ENCODE measurements at places on chromosomes 16 and 17.

- no peak for DNase-seq
Observed at GRCh38 chr17:7503521-7503920, 19.4 kb downstream of the POLR2A start.

- no peak for DNase-seq
Observed at GRCh38 chr16:62568926-62569325, 532.7 kb upstream of the CDH8 start.

DNA sequence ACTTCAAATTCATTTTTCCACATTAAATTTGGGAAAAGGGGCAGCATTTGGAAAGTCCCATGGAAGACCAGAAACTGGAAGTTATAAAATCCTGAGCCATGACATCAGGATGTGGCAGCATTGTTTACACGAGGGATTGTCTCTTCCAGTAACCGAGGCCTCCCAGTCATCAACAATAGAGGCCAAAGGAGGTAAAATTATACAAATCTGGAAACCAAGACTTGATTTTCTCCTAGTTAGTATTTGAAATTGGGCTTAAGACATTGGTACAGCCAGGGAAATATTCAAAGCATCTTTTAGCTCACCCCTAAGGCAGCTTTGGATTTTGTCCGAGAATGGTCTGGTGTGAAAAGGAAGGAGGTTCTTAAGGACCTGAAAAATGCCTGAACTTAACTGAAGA is 251.6 kb upstream of the FOXF1 start:
- DNase-seq: no peak

DNA sequence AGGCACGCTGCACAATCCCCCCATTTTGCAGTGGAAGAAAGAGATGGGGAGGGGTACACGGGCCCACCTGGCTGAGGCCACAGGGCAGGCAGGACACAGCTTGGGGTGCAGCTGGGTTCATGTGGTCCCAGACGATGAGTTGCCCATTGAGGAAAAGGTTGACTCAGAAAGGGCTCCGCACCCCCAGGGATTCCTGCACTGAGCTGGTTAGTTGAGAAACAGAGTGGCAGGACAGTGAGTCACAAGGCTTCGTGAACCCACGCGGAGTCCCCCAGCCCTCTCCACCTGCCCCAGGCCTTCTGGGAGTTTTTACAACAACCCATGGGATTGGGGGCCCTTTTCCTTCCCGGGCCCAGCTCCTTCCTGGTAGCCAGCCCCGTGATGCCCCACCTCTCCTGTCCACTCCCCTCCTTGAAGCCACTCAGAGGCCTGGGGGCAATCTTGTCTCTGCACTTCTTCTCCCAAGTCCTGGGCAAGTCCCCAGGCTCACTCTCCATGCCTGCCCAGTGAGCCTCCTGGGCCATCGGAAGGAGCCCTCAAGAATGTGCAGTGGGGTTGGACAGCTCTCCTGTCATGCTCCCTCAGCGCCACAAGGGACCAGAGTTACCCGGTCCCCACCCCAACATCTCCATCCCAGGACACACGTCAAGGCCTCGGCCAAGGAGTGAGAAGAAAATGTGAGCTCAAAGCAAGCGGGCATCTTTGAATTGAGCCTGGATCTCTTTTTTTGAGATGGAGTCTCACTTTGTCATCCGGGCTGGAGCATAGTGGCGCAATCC is 251.2 kb downstream of the PARN start:
- no peak for DNase-seq

GRCh38 chr16:25977121-25977520 is 285.4 kb downstream of the HS3ST4 start:
- no peak for DNase-seq

DNA sequence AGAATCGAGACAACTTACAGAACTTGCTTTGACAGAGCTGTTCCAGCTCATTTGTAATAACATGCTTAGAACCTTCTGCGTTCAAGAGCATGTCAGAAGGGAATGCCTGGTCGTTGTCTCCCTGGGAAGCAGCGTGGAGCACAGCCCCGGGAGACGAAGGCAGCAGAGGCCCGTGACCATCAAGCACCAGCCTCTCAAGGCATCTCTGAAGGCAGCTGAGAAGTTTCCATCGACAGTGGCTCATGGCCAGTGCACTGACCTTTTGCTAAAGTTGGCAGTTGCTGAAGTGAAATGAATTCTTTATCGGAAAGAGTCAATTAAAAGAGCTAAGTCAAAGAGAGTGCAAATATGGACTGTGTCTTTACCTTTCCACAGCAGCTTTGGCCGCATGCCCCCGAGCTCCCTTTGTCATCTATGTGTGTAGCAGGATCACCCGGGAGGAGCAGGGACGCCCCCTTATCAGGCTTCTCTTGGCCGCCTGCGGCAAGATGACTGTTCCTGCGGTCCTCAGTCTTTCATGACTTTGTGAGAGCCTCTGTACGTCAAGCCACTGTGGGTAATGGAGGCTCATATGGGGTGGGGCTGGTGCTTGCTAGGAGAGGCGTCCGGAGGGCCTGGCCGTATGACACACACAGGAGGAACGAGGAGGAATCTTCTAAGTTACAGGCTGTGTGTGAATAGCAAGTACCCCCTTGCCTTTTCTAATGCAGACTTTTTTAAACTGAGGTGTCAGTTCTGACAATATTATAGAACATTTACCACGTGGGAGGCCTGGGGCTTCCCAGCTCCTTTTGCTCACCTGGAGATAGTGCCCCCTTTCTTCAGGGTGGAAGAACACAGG is 54.2 kb downstream of the LDHD start:
- DNase-seq: no peak

DNA sequence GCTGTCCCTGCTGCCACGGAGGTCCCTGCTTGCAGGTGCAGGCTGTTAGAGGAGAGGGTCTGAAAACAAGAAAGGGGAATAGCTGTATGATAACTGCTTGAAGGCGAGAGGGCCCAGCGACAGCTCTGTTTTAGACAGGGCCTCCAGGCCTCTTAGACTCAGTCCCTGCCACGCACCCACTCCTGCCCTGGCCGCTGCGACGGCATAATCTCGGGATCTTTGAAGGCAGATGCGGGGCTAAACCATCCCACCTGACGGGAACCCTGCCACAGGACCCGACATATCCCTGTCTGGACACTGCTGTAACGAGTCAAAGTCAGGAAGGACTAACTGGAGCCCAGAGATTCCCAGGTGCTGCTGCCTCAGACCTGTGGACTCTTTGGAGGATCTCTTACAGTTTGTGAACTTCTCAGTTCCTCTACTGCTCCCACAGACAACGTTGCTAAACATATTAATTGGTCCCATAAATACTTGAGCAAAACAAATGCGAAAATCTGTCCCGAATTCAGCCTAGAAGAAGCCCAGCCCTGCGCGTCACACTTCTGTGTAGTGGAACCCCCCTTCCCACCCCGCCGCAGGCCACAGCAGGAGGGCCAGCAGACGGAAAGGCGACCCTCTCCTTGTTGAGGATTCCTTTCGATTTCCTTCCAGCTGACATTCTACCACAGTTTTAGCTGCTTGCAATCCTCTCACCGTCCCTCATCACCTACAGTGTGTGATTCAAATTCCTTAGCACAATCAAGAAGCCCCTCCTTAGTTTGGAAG is 998 bp upstream of the TMEM11 start:
- DNase-seq: no peak

DNA sequence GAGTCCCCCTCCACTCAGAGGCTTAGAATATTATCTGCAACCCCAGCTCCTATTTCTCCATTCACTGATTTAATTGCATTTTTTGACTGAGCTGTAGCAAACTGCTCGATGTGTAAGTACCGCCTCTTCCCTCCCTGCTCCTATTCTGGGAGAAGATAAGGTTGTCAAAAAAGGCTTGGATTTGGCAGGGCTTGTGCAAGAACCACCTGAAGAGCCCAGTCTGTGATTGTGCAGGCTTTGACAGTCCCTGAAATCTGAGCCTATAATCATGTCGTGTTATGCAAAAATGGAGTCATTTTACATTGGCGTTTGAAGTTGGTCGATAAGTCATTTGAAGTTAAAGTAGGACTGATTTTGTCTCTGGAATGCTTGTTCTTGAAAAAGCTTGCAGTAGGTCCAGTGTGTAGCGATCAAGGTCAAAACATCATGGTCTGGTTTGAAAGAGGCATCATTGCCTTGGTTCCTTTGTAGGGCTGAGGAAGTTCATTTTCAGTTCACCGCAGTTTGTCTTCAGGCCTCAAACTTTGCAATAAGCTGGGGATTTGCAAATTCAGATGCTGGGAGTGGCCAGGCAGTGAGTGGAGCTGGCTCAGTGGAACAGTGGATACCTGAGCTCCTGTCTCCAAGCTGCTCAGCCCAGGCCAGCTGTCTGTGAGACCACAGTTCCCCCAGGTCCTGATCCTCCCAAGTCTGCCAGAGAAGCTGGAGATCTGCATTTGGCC is 68.8 kb downstream of the KATNIP start:
- DNase-seq: no peak

- peak; percentile 33 for DNase-seq
Observed at GRCh38 chr16:23754594-23755483, at the start of gene CHP2. CHP2 (plus strand) TSS chr16:23755026; CDS start chr16:23755050, 24 bp downstream.

- DNase-seq: peak; percentile 89
Observed at GRCh38 chr16:79188739-79189122, 411.8 kb downstream of the MAF start.

- no peak for DNase-seq
Observed at GRCh38 chr17:47270946-47271705, 17.5 kb downstream of the ITGB3 start.

GRCh38 chr17:75896415-75897159 is at the start of gene TRIM65:
TRIM65 (minus strand) TSS chr17:75896951; CDS start chr17:75896937, 14 bp downstream.
- peak; percentile 82 for DNase-seq

DNA sequence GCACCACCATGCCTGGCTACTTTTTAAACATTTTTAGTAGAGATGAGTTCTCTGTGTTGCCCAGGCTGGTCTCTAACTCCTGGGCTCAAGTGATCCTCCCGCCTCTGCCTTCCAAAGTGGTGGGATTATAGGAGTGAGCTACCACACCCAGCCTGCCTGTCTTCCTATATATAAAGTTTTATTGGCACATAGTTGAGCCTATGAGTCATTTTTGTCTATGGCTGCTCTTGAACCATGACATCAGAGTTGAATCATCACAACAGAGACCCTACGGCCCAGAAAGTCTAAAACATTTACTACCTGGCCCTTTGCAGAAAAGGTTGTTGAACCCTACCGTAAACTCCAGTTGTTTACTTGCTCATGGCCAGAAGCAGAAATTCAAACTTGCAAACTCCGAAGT is 7.9 kb downstream of the SEPTIN12 start:
- DNase-seq: no peak

- no peak for DNase-seq
Observed at GRCh38 chr16:6576606-6577005, 756.0 kb upstream of the RBFOX1 start.

- no peak for DNase-seq
Observed at GRCh38 chr16:79082970-79083369, 517.6 kb downstream of the MAF start.

DNA sequence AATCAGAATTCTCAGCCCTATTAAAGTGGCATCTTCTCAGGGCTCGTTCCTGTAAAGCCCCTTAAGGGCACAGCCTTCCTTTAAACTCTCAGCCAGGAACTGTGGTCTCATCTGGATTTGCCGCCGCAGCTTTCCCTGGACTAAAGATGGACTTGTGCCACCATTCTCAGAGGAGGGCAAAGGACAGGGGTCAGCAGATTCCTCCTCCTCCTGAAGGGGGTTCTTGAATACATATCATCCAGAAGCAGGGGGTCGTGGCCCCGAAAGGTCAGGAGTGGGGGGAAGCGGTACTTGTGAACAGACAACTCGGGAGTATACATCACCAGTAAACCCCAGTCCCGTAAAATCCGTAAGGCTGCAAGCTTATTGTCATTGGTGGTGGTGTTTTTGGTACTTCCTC is 174.8 kb downstream of the RPTOR start:
- no peak for DNase-seq

DNA sequence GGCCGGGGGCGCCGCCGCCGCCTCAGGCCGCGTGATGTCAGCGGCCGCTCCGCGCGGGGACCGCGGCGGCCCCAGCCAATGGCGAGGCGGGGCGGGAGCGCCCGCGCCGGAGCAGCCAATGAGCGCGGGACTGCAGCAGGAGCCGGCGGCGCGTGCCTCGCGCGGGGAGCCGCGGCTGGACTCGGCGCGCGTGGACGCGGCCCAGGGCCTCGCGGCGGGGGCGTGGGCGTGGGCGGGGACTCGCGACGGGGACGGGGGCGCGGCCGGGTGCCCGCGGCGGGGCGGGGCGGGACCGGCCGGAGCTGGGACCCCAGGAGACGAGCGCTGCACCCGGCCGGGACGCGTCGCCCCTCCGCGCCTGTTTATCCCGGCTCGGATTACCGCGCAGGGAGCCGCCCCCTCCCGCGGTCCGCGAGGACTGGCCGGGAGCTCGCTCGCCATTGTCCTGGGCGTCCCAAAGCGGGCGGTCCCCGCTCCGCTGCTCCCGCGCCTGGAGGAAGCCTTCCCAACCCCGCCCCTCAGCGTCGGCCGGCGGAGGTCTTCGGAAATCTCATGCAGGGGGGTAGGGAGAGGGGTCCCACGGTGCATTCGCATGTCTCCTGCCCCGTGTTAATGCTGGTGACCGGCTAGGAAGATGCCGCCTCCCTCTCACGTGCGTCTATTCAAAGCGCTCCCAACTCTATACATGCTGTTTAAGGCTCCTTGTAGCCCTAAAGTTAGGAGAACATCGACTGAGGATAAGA is at the start of gene RNF157:
RNF157 (minus strand) TSS at position 33 of the 743 bp plus-strand sequence. CDS start 253 bp downstream, outside the sequence.
- peak; percentile 69 for DNase-seq

- DNase-seq: no peak
Observed at GRCh38 chr16:86505185-86505898, 5.0 kb upstream of the FOXF1 start.

DNA sequence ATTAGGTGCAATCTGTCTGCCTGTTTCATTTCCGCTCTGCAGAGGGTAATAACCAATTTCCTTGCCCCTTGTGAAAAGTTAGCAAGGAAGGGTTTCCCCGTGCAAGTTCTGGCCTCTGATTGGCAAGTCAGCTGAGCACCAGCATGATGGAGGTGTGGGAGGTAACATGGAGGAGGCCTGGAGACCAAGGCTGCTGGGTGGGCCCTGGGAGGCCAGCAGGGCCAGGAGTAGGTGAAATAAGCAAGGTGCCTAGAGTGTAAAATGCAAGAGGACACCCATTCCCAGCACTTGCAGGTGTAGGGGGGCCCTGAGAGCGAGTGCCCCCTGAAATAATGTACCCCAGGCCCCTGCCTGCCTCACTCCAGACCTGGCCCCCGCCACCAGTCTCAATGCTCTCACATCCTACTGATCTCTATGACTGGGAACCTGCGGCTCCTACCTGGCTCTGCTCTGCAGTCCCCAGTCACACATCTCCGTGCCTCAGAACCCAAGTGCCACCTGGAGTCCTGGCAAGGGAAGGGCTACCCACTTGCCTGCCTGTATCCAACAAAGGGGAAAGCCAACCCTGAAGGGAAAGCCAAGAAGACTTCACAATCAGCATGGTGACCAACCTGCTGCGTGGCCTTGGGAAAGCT is 116.2 kb downstream of the C16orf78 start:
- DNase-seq: peak; percentile 33

- no peak for DNase-seq
Observed at GRCh38 chr16:58102665-58103392, 26.4 kb downstream of the CFAP20 start.

DNA sequence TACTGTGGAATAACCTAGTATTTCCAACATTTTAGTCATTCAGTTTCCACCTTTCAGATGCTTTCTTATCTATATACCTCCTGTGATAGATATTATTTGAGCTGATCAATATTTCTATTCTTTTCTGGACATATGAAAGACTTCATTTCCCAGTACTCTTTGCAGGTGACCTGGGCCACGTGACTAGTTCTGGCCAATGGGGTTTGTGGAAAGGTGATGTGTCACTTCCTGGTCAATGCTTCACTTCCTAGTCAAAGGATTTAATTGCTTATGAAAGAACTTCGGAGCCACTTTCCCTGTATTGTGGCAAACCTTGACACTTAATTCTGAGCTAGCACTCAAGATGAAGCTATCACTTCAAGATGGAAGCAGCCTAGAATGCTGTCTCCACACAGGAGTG is 248.9 kb upstream of the FOXF1 start:
- DNase-seq: no peak

Data from NCI-H146 (cell line).